ENCODE measurements at places on chromosomes 7 and 10.
A peak's percentile ranks its signal among the peaks of the same experiment; 100 is the strongest.

GRCh38 chr7:3065724-3066143 is 22.1 kb upstream of the CARD11 start:
- DNase-seq: peak; percentile 81

DNA sequence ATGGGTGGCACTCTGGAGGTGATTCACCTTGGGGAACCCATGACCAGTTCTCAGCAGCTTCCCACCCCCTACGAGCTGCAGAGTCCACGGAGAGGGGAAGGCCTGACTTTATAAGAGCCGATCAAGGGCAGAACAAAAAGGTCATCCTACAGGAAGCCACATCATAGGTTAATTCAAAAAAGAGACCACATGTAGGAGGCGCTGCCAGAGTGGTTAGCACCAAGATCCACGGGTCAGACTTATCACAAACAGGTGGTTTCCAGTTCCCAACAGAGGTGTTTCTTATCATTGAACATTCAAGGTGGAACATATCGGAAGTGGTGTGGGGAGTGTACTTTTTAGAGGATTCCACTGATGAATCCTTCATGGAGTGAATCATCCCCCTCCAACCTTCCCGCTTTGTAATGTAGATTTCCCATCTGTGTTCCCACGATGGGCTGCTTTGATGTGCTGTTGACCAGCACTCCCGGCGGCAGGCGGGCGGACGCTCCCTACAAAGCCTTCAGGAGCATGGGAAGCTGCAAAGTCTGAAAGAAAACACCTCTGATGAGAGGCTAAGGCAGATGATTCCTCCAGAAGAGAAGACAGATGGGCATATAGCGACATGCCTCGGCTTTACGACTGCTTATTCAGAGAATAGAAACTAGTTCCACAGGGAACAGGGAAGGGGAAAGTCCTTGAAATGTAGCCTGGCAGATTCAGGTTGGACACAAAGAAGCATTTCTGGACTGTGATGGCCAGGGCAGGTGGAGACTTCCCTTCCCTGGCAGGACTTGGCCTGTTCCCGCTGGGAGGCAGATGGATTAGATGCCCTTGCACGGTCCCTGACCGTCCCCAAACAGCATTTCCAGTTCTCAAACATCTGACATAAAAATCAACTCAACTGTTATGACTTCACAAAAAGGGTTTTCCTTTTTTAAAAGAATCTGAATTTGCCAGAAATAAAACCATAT is 66.5 kb downstream of the AFAP1L2 start:
- DNase-seq: no peak

- no peak for DNase-seq
These were observed 837.5 kb downstream of the LRMDA start for GRCh38 chr10:76268954-76269353.

- DNase-seq: no peak
These were observed 42.0 kb downstream of the CCDC6 start for GRCh38 chr10:59864141-59864962.

DNA sequence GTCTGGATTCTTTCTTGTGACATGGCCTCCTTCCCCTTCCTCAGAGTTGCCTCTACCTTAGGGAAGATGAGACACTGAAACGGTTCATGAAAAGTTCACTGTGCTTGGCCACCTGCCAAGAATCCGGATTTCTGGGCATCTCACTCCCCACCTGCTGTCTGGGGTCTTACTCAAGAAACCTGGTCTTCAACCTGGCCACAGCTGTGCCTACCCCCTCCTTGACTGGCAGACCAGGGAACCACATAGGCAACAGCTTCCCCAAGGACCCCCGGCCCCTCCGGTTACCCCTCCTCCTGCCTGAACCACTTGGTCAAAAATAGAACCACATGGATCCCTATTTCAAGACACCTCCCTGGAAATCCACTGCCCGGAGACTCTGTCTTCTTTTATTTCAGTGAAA is 58.7 kb upstream of the NANOS1 start:
- no peak for DNase-seq

GRCh38 chr7:31432836-31433340 is 81.0 kb upstream of the ITPRID1 start:
- DNase-seq: no peak

- no peak for DNase-seq
These were observed 319.3 kb downstream of the INHBA start for GRCh38 chr7:41383596-41383995.

DNA sequence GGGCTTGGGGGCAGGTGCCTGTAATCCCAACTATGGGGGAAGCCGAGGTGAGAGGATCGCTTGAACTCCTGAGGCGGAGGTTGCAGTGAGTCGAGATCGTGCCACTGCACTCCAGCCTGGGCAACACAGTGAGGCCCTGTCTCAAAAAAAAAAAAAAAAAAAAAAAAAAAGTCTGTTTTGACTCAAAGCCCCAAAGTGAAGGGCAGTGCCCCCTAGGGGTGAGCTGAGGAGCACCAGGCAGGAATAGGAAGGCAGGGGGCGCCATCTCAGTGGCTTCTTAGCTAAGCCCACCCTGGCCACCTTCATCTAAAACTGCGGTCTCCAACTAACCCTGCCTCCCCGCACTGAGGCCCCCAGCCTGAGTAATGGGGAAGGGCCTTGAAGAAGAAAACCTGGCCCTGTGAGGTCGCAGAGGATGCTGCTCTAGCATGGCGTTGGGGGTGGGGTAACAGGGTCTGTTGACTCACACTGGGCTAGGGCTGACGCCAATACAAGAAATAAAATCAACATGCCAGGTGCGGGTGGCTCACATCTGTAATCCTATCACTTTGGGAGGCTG is 9.8 kb downstream of the PODXL start:
- DNase-seq: peak; percentile 51

DNA sequence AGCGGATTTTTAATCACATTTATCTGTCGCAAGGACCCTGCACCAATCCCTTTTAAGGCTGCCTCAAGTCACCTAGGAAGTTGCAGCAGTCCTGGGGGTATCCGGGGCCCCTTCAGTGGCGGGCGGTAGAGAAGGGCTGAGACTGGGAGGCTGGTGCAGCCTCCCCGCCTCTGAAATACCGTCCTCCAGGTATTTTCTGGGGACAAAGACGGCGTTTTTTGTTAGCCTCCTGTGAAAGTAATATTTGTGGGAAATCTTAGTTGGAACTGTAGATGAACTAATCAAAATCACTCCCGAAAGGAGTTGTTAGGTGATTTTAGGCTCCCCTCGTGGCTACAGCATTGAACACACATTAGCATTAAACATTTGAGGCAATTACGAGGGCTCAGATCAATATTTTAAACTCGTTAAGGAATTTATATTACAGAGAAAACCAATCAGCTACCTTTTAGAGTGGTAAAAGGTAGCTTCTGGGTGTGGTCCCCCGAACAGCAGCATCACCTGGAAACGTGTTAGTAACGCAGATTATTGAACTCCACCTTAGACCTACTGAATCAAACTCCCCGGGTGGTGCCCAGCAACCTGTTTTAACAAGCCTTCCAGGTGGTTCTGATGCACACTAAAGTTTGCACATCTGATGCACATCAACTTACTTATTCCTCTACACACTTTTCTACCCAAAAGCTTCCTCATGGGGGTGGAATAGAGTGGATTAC is 530 bp upstream of the ANXA7 start:
- no peak for DNase-seq

- no peak for DNase-seq
These were observed 23.6 kb downstream of the TSPAN15 start for GRCh38 chr10:69474742-69475432.

DNA sequence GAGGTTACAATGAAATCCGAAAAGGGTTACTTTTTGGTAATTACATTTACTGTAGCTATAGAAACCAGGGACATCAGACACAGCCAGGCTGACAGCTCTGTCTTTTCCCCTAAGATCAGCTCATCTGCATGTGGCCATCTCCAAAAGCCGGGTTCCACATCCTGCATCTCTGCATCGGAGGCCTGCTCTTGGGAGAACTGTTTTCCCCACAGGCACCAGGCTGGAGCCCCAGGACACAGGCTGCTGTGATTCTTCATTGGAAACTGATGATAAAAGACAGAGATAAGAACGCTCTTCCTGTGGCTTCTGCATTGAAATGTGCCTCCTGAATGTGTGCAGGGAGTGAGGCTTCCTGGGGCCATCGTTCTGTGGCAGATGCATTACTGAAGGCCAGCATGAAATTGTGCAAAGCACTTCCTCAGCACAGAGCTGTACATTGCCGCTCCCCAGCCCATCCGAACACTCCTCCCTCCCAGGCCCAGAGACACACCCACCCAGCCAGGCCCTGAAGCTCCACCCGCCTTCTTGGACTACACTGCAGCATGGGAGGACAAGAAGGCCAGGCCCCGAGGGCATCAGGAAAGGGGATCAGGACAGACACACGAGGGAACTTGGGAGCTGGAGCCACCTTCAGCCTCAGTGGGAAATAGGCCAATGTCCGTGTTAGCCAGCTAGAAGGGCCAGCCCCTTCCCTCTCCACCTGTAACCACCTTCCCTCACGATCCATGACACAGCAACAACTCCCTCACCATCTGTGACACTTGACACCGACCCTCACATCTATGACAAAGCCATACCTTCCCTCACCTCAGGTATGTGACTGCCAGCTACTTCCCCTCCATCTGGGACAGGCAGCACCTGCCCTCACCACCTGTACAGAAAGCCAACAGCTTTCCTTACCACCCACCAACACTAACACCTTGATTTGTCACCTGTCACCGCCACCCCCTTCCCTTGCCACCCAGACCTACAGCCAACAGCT is 113.2 kb downstream of the GRID1 start:
- no peak for DNase-seq

DNA sequence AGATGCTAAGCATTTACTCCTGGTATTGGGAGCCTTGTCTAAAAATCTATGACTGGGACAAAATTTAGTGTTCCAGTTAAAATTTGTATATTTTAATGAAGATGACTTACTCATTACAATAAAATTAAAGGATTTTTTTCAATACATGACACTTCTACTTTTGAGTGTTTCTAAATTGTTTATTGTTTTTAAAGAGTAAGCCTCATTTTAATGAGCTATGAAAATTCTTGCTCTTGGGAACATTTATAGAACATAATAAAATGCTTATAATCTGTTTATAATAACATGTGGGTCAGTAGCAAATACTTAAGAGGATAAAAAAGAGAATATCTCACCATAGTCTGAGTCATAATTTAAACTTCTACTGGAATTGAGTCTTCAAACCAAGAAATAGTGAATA is 149.5 kb downstream of the PLCE1 start:
- no peak for DNase-seq

DNA sequence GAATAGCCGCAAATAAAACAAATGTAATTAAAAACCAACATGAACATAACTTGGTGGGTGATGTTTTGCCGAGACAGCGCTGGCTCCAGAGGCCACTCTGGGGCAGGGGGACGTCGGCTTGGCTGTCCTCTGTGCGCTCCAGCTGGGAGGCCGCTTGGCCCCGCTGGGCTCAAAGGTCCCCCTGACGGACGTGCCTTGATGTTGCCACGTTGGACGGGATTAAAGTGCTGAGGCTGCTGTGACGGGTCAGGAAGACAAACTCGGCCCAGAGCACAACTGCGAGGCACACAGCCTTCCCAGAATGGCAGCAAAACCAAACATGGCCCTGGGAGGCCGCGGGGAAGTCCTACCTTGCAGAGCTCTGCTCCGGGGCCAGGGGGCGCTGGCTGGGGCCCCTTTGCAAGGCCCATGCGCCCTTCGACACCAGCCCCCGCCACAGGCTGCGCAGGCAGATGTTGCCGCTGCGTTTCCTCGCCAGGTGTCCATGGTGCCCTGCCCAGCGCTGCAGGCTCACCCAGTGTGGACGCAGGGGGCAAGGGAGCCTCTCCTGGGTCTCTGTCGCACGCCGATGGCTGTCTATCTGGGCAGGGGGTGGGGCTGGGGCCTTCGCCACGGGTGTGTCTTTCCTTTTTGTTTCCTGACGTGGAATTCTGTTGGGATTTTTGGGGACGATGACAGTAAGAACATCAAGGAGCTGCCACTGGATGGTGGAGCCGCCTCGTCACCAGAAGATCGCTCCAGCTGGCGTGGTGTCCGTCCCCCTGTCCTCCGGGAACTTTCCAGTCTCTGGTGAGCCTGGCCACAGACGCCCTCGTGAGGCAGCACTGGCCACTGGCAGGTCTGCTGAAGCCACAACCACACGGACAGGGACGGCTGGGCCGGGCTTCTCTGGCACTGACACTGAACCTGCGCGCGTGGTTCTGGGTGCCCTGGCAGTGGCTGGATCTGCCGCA is 99.6 kb upstream of the DIP2C start:
- no peak for DNase-seq

GRCh38 chr10:28892818-28893547 is 215.7 kb downstream of the BAMBI start:
- no peak for DNase-seq

GRCh38 chr10:3785851-3786271 is 852 bp upstream of the KLF6 start:
- no peak for DNase-seq

- DNase-seq: no peak
These were observed 336.3 kb upstream of the NFE2L3 start for GRCh38 chr7:25815711-25816110.

DNA sequence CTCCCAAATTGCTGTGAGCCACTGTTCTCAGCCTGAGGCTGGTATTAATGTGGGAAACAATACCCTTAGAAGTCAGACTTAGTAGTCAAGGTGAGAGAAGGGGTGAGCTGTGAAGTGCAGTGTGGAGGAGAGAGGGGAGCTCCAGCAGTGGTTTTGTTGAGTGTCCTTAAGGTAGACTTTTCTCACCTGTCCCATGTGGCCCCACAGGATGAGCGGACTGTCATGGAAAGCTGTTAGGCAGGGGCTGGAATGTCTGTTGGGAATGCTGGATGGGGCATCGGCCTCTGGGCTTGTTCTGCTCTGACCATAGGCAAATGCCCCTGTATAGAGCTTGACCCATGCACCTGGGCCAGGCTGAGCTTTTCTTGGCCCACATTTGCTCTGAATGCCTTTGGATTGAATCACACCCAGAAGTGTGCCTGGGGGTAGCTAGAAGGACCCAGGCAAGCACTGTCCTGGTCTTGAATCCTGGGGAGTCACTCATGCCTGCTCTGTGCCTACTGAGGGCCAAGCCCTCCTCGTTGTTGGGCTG is 36.3 kb upstream of the SH2D4B start:
- no peak for DNase-seq

DNA sequence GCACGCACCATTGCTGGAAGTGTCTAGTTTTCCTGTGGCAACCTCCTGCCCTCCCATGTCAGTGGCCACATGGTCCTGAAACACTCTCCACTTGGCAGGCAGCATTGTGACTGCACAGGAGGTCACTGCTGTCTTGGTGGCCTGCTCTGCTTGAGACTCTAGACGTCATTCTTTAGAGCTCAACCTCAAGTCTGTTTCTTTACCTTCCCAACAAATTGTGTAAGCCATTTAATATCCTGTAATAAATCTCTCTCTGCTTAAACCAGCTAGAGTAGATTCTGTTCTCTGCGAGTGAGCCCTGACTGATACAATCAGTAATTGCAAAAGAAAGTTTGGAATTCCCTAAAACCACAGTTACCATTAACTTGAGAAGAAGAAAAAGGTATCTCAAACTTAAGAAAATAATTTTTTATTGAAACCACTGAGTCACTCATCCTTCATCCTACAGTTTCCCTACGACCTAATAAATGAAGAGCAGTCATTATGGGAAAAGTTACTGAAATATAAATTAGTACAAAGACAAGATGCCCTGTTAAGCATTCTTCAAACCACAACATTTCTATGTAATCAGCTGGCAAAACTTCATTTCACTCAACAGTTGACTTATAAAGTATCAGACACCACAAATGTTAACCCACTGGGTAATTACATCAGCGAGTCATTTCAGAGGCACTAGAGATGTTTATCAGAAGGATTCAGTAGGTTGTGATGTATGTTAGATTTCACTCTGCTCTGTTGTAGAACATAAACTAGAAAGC is 18.0 kb downstream of the SLC25A13 start:
- DNase-seq: no peak
